ENCODE measurements at places on chromosomes 2 and 18. TPM values are rescaled to one million over a fixed set of nuclear protein-coding genes. Genes with fewer than 3 reads are reported as not detected.

SH2D6 gene
- total RNA-seq = 0.74 TPM

GFPT1 gene
- total RNA-seq = 65.6 TPM

GKN2 gene
- 0.25 TPM for total RNA-seq

EIF5B gene
- 17.5 TPM for total RNA-seq

VWA3B gene
- total RNA-seq = 0.98 TPM

GCKR gene
- total RNA-seq = 0.49 TPM

HOXD11 gene
- total RNA-seq = not detected

GKN1 gene
- 2.0 TPM for total RNA-seq

DNAJC5G gene
- not detected for total RNA-seq

POTEC gene
- total RNA-seq = not detected

SH3RF3 gene
- 14.8 TPM for total RNA-seq
